ENCODE measurements at places on chromosomes 2 and 18.

DNA sequence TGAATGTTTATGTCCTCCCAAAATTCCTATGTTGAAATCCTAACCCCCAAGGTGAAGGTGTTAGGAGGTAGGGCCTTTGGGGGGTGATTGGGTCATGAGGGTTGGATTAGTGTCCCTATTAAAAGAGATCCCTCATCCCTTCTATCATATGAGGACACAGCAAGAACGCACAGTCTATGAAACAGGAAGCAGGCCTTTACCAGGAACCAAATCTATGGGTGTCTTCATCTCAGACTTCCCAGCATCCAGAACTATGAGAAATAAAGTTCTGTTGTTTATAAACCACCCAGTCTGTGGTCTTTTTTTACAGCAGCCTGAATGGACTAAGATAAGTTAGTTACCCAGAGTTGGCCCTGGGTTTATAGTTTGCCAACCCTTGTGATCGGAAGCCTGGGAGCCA is 153.1 kb downstream of the INO80D start:
- no peak for DNase-seq

DNA sequence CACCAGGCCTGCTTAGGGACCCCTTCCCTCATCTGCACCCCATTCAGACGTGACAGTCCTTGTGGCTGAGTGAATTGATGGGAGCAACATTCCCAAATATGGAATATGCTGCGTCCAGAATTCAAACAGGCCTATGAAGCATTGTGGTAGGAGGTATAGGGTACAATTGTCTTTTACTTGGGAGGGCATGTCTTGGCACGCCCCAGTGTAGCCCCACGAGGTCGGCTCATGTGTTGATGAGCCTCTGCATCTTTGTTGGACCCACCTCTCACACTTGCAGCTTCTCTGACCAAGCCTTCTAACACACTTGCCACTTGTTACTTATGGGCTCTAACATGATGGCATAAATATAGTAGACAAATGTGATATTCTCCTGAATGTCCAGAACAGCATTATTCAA is 1.6 kb downstream of the TIMM21 start:
- no peak for DNase-seq

GRCh38 chr18:43159926-43160325 is 44.4 kb upstream of the RIT2 start:
- DNase-seq: no peak

GRCh38 chr18:23188068-23188760 is 52.9 kb downstream of the CABLES1 start:
- no peak for DNase-seq

DNA sequence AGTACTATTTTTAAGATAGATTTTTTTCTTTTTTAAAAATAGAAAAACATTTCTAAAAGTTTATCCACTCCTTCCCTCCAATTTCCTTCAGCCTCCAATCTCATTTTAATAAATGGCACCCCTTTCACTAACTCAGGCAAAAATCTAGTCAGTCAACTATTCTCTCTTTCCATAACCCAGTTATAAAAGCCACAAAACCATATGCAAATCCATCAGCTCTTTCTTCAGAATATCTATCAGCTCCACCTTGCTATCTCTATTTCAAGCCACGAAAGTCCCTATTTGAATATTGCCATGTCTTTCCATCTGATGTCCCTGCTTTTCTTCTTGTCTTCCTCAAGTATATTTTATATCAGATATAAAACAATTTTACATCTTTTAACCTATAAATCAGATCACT is 397.1 kb downstream of the ERBB4 start:
- DNase-seq: no peak

DNA sequence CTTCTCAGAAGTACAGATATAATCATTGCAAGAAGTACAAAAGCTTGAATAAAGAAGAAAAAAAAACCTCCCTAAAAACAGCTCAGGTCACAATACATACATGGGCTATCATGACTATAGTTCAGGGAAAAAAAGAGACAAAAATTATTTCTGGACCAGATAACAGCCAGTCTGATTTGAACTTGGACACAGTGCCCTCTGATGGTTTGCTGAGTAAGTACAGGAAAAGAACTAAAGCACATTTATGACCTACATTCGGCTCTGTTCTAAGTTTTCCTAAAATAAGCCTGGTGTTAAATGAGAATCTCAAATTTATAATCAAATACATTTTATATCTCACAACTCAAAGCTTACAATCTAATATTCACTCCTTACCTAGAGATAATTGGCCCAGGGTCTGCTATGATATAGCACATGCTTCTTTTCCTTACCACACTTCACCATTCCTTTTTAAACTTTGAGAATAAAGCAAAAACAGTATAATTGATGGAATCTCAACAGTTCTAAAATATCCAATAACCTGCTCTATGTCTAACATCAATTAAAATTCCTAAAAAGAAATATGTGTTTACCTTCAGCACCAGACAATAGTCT is 81.1 kb downstream of the RAPH1 start:
- DNase-seq: no peak

- no peak for DNase-seq
These were observed 11.2 kb downstream of the SAP130 start for GRCh38 chr2:128016620-128017019.

GRCh38 chr2:115036818-115037217 is 594.4 kb downstream of the DPP10 start:
- no peak for DNase-seq

GRCh38 chr2:3532941-3533340 is 13.6 kb upstream of the ADI1 start:
- no peak for DNase-seq

- no peak for DNase-seq
These were observed 100.5 kb downstream of the SOS1 start for GRCh38 chr2:39020383-39020782.

DNA sequence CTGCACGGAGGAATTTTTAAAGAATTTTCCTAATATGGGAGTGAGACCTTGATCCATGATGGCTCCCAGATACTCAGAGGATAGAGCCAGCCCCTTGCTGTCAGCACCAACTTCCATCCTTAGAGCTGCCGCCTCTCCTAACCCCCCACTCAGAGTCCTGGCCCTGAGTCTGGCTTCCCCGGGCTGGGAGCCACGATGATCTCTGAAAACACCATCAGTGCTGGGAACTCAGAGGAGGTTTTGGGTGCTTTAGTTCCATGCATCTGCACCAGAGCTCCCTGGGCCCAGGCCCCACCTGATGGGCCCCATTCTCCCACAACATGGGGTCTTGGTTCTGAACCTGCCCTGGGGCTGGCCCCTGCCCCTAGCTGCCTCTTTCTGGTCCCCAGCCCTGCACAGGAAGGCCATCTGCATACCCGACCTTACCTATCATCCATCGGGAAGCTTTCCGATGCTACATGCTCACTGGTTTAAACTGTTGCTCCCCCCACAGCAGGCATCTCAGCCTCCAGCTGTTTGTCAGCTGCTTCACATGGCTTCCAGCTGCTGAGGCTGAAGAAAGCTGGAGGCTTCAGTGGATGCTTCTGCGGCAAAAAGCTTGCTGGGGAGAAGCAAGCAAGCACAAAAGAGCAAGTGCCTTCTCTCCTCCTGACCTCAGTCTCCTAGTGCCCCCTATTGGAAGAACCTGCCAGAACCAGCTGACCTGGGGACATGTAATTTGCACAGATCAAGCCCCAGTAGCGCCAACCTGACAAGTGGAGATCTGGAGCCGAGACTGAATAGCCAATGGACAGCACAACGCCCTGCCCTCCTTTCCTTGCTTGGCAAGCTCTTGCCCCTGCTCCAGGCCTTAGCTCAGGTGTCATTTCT is 24.2 kb upstream of the RHOB start:
- peak; percentile 65 for DNase-seq

DNA sequence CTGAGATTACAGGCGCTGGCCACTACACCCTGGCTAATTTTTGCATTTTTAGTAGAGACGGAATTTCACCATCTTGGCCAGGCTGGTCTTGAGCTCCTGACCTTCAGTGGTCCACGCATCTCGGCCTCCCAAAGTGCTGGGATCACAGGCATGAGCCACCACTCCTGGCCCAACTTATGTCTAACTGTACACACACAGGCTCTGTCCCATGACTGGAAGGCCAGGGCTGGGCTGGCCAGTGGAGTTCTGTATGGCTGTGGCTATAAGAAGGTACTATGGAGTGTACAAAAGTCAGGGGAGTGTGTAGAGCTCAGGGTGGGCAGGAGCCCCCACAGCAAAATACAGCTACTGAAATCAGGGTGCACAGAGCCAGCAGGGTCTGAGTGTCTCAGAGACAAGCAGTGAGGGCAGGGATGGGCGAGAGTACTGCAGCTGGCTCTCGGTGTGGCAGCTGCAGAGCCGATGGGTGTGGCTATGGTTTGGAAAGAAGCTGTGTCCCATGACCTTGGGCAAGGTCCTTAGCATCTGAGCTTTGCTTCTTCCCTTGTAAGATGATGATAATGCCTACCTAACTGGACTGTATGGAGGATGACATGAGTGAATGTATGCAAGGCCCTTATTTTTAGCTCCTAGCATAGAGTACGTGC is 10.4 kb upstream of the MSGN1 start:
- peak; percentile 46 for DNase-seq

- DNase-seq: no peak
These were observed 7.6 kb upstream of the LPIN1 start for GRCh38 chr2:11738589-11739436.

GRCh38 chr18:6482198-6482977 is 67.7 kb upstream of the L3MBTL4 start:
- peak; percentile 74 for DNase-seq

DNA sequence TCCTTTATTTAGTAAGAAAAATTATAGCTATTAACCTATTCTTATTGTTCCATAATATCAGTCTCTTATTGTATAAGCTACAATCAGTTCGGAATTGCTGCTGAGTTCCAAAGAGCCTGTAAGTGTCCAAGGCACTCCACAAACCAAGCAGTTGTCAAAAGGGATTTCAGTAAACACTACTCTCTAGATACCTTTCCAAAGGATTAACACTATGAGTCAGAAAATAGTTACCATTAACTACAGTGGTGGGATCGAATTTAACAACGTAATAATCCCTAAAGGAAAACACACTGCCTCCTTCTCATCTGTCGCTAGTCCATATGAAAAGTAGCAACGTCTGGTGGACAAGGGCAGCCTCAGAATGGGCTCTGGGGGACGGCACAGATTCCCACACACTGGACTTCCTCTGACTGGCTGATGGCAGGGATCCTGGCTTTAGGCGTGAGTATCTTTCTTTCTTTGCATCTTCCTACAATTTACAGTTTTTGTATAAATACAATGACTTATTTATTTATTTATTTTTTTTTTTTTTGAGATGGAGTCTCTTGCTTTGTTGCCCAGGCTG is 8.8 kb downstream of the TGFBRAP1 start:
- DNase-seq: no peak

DNA sequence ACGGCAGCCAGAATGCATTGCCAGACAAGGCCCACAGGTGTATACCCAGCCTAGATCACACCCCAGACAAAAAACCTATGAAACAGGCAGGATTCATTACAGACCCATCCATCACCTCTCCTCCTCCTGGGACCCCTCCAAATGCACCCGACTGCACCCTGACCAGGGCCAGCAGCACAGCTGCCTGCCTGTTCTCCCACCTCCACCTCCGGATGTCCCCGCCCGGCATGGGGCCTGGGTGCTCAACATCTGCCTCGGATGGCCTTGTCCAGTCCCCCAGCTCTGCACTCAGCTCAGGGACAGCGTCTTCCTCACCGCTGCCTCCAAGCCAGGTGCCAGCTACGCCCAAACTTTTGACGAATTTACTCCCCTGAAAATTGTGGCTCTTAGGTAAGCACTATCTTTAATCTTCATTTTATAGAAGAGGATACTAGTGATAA is 91.1 kb downstream of the TPO start:
- DNase-seq: no peak

GRCh38 chr2:109098251-109098920 is 30.6 kb upstream of the SH3RF3 start:
- no peak for DNase-seq

GRCh38 chr2:234814374-234814773 is 137.4 kb upstream of the SH3BP4 start:
- DNase-seq: no peak

DNA sequence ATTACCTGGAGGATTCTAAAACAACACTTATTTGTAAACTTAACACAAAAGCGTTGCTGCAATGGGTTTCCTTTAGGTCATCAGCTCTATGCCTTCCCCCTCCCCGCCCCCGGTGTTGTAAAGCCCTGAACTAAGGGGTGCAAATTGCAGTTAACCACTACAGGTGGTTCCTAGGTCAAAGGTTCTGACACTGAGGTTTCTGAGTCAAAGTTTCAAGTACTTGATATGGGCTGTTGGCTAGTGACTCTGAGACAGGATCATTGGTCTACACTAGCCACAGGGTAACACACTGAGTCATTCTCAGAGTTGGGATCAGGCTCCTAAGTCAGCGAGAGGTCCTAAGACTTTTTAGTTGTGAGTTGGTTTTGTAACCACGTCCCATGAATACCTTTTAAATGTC is 15.4 kb downstream of the IL1B start:
- DNase-seq: no peak

DNA sequence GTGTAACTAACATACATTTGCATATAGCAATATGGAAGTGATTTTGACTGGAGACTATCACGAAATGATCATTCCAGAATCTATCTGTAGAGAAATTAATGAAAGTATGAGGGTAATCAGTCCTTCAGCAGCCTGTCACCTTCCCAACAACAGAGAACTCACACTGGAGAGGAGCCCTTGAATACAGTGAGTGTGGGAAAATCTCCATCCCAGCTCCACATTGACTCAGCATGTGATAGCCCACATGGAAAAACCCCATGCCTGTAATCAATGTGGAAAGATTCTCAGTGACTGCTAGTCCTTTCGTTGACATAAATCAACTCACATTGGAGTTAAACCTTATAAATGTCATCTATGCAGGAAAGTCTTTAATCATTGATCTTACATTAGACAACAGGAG is 13.1 kb upstream of the UXS1 start:
- DNase-seq: no peak

DNA sequence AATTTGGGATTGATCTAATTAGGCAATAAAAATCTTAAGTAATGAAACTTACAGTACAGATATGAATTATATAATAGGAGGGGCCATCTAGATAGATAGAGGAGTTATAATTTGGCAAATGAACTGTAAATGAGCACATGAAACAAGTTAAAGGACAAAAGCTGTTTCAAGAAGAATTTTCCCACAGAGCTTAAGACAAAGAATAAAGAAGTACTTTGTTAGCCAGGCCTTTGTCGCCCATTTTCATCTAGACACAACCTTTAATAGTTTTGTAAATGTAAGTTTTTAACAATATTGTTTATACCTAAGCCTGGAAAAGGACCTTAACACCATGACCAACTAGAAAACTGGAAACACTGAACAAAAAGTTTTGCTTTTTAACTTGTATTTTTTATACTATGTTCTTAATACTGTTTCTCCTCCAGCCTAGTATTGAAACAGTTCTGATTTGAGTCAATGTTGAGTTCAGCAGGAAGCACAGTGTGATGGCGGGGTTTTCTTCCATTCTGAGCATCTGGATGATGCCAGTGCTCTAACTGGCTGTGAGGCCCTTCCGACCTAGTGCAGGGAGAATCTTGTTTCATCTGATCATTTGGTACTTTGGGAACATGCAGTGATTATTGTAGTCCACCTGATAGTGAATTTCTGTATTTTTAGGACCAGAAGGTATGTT is 37.6 kb downstream of the FARP2 start:
- DNase-seq: no peak
